ENCODE measurements at places on chromosomes 16 and 17.

DNA sequence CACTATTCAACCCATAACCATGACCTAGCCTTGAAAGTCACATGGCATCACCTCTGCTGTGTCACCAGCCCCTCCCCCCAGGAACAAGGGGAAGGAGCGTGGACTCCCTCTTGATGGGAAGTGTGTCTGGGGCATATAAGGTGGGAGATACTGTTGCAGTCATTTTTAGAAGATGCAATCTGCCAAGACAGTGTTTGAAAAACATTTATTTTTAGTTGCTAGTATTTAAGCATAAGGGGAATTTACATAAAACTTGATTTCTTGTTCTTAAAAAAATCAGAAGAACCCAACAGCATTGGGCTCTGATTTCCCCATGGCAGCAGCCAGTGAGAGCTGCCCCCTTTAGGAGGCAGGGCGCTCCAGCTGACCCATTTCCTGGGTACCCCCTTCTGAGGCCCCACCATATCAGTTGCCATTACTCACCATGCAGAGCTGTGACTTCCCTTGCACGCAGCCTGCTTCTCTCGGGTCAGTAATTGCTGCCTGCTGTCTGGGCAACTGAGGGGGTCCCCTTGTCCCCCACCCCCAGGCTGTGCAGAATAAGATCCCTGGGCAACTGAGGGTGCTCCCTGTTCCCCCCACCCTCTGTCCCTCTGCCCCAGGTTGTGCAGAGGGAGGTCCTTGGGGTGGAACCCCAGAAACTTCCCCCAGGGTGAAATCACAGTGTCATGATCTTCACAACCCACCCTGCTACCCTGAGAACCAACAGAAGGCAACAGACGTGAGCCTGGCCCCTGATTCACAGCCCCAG is 11.8 kb upstream of the CDC42EP4 start:
- no peak for DNase-seq

- DNase-seq = peak; percentile 91
These were observed 13.5 kb downstream of the SPATA32 start for GRCh38 chr17:45248132-45248957.

- no peak for DNase-seq
These were observed 49.0 kb upstream of the CRYM start for GRCh38 chr16:21327046-21327445.

DNA sequence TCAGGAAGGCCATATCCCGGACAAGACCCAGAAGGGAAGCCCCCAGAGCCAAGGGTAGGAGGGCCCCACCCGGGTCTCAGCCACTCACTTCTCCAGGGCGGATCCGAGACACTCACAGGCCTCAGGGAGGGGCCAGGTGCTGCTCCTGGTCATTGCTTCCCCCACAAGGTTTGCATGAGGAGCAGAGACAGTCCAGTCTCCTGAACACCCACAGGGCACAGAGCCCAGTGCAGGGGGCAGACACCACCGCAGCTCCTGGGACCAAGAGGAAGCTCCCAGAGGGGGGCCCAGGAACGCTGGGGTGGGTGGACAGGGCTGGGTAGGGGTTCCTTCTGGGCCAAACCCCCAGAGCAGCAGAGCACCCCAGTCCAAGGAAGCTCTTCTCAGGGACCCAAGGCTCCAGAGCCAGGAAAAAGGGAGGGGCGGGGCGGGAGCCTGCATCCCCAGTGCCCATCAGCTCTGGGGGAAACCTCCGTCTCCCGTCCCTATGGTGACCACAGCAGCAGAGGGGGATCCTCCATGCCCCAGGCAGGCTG is 709 bp upstream of the MRPL28 start:
- no peak for DNase-seq

GRCh38 chr17:6661464-6661848 is 9.9 kb downstream of the C17orf100 start:
- no peak for DNase-seq

DNA sequence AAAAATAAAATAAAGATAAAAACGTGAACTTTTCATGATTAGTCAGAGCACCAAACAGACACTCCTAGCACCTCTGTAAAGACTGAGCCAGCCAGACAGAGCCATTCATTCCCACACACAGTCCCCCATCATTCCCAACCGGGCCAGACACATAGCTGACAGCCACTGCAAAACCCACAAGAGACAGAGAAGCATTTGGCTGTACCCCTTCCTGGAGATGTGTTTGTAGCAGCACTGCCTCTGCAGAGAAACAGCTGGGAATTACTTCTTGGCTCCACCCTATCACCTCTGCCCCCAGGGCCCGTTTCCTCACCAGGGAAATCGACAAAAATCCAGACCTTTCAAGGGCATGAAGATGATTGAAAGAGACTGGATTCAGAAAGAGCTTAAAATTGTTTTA is 46.4 kb downstream of the MYH11 start:
- no peak for DNase-seq

- DNase-seq = peak; percentile 67
These were observed 36.2 kb downstream of the DGKE start for GRCh38 chr17:56870081-56870651.

DNA sequence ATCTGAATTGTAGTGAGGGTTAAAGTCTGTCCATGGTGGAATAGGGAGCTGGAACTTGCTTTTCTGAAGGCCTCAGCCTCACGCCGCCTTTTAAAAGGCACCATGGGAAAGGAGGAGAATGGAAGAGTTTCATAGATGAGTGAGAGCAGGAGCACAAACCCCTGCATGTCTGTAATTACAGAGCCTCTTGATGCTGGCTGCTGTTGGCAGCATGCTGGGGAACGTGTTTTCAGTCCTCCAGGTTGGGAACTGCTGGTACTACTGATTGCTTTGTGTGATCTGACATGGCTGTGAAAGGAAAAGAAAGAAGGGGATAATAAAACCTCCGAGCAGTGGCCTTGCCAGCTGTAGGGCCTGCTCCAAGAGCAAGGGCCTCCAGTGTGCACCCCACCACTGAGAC is 16.8 kb upstream of the DYNLL2 start:
- DNase-seq = no peak

DNA sequence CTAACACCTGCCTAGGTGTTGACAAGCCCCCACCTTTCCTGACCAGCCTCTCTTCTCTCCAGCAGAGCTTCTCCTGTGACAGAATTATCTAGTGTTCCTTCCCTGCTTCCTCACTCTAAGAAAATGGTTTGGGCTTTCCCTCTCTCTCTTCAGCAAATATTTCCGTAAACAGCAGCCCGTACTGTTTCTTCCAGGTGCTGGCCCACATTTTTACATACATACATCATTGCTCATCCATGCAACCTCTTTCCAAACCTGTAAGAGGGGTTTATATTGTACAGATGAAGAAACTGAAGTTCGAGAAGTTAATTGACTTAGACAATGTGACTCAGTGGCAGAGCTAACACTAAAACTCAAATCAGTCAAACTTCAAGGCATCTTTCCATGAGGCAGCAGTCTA is 569 bp upstream of the TEKT3 start:
- DNase-seq = no peak

DNA sequence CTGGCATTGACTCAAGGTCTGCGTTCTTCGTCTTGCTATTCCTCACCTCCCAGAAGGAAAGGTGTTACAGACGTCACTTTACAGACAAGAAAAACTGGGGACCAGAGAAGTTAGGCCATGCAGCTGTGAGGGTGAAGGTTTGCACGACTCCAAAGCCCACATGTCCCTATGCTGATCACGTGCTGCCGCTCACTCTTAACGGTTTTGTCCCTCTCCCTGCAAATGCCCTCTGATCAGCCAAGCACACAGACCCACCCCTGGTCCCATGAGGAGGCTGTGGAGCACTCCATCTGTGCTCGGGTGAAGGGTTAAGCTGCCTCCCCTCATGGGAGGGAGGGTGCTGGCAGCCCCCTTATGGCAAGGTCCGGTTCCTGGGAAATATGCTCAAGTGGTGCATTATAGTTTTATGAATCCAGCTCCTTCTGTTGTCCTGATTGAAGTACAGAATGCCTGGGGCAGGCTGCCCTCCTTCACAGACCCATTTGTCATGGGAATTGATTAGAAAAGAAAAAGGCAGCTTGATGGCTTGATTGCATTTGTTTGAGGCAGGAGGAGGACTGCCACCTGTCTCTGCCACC is 18.8 kb downstream of the CCDC182 start:
- no peak for DNase-seq

- DNase-seq = no peak
These were observed 3.1 kb upstream of the SOX9 start for GRCh38 chr17:72117535-72118334.

Measured in GM13976 (cell line).